ENCODE measurements at places on chromosomes 1 and 21.

GRCh38 chr1:1334835-1335234, 3.8 kb downstream of the TAS1R3 start:
- DNase-seq: no peak

DNA sequence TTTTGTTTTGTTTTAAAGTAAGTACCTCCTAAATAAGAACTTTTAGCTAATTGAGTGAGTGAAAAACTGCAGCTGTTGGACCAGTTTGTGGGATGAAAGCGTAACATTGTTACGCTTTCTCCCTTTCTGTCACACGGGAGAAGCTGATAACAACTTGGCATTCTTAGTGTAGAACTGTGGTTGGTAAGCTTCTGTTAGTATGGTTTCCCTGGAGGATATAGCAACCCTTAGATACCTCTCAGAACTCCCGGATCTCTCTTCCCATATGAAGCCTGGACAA, 98.2 kb downstream of the CACHD1 start:
- DNase-seq: no peak

GRCh38 chr1:110433803-110434202, 17.1 kb upstream of the PROK1 start:
- no peak for DNase-seq

DNA sequence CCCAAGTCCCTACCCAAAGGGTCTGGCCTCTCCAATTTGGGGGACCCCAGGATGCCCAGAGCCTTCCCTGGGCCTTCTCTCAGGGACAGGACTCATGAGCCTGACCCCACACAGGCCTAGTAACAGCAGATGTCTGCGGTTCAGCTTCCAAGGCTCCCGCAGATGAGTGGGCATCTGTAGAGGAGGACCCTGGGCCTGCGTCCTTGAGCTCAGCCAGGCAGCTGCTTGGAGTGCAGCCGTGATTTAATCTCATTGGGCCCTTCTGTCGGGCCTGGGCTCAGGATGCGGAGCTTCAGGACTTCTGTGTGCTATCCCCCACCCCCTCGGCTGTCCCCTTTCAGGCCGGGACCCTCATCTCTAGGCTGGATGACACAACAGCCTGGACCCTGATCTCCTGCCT, 35.4 kb downstream of the IGSF21 start:
- DNase-seq: no peak

- DNase-seq: peak; percentile 66
Measured at GRCh38 chr21:42234464-42235241, 15.7 kb downstream of the ABCG1 start.

DNA sequence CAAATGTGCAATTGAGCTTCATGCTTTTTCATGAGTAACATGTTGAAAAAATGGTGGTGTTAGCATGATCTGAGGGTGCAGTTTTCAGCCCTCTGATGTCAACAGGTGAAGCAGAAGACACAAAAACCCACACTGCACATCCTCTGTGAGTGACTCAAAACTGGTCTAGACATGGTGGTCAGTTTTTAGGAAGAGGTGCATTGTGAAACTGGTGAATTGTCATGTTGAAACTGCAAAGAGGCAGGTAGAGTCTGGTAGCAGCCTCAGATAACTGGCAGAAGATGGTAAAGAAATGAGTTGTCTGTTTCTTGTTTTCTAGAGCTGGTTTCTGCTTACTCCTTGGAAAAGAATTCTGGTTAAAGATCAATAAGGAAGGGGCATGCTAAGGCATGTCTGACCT, 97.3 kb upstream of the HMCN1 start:
- DNase-seq: no peak

- DNase-seq: no peak
Measured at GRCh38 chr1:202069662-202070061, 53.1 kb upstream of the GPR37L1 start.

GRCh38 chr1:3609016-3609768, 2.1 kb downstream of the MEGF6 start:
- DNase-seq: no peak

DNA sequence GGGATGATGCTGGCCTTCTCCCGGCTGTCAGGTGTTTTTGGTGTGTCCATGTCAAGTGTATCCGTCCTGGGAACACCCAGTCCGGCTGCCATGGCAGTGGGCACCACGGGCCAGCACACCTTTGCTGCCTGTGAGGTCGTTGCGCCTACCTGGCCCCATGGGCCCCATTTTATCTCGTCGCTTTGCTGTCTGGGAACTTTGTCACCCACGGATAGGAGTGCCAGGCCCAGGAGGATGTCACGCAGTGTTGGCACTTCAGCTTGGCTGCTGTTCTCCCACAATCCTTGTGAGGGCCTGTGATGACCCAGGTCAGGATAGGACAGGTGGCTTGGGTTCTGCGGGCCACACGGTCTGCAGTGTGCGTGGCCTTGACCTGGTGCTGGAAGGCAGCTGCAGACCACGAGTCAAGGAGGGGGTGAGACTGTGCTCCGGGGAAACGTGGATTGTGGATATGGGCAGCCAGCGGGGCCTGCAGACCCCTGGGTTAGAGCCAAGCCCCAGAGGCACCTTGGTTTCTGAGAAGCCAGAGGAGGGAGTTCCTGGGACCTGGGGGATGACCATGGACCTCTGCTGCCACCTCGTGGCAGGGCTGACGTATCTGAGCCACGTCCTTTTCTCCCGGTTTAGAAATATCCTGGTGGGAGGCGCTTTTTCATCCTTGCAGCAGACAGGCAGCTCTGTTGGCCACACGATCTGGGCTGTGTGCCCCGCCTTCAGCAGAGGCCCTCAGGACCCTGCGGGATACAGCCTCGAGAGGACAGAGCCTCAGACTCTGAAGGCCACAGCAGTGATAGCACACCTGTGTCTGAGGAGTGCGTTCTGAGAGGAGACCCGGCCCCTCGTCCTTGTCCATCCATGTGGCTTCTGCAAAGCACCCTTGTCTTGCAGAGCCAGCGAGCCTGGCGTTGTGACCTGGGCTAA, 161.1 kb upstream of the COL6A1 start:
- DNase-seq: peak; percentile 95

DNA sequence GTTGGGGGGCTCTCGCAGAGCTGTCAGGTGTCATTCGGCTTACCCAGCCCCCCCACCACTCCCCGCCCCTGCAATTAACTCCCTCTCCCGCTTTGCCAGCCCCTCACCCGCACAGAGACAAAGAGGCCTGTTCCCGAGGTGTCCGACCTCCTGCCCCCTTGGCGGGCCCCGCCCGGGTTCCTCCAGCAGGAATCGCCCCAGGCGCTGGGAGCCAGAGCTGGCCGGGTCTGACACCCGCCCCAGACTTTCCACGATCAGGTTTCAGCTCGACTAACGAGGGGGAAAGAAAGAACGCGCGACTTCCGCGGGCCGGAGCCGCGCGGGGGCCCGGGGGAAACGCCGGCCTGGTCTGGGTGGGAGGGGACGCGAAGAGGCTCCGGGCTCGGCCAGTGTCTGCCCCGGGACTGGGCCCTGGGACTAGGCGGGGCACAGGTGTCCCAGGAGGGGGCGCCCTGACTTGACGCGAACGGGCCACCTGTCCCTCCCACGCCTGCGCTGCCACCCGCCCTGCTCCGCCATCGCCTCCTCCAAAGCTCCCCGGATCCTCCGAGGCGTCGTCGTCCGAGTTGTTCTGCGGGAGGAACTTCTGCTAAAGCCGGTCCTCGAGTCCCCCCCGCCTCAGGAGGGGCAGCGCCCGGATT, 36.4 kb upstream of the HHAT start:
- peak; percentile 58 for DNase-seq

DNA sequence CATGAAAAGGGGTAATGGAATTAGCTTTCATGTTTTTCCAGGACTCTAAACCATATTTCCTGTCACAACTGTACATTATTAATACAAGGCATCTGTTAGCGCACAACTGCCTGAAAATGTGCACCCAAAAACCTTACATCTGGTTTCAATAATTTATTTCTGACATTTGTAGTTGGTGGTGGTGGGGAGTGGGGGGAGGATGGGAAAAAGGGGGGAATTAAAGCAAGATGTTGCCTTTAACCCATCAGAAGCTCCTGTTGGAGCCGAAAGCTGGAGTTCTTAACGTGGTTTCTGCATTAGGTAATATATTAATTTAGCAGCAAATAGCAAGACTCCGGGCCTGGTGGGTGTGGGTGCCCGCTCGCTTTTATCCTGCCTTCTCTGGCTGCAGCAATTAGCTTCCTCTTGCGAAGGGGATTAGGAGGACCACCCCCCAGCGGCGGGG, 36.9 kb upstream of the HHAT start:
- peak; percentile 80 for DNase-seq

DNA sequence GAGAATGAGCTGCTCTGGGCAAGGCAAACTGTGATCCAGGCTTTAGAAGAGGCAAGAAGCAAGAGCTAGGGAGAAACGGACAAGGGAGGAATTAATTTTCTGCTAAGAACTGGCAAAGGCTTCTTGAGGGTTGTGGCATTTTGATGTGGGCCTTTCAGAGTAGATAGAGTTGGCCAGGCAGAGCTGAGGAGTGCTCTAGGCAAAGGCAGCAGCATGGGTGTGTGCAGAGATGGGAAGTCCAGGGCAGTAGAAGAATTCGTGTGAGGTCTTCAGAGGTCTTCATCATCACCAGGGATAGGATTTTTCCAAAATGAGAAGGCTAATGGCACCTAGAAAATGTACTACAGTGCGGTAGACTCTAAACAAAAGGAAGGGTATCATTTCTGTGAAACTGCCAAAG, 237.8 kb downstream of the LTN1 start:
- DNase-seq: peak; percentile 38

GRCh38 chr1:53968125-53968513, 22.0 kb downstream of the LRRC42 start:
- DNase-seq: no peak

DNA sequence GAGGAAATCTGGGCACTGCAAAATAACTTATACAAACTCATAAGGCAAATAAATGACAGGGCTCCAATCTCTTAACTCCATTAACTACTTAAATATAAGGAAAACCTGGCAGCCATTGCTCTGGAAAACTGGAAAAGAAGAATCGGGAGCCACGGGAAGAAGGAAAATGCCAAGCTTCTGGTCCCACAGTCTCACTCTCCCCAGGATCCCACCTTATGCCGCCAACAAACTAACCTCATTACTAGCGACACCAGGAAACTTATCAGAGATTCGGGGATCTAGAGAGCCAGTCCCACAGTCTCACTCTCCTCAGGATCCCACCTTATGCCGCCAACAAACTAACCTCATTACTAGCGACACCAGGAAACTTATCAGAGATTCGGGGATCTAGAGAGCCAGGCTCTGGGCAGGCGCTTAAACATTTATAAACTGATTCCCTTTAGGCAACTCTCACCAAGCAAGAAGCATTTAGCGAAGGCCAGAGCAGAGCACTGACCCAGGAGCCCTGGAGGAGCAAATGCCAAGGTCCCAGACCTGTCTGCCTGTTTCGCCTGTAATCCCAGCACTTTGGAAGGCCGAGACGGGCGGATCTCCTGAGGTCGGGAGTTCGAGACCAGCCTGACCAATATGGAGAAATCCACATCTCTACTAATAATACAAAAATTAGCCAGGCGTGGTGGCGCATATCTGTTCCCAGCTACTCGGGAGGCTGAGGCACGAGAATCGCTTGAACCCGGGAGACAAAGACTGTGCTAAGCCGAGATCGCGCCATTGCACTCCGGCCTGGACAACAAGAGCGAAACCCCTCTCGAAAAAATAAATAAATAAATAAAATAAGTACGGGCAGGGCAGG, 720 bp downstream of the PSMB2 start:
- no peak for DNase-seq
